ENCODE measurements at places on chromosomes 2 and 18. TPM values are rescaled to one million over a fixed set of nuclear protein-coding genes. Genes with fewer than 3 reads are reported as not detected.

DNA sequence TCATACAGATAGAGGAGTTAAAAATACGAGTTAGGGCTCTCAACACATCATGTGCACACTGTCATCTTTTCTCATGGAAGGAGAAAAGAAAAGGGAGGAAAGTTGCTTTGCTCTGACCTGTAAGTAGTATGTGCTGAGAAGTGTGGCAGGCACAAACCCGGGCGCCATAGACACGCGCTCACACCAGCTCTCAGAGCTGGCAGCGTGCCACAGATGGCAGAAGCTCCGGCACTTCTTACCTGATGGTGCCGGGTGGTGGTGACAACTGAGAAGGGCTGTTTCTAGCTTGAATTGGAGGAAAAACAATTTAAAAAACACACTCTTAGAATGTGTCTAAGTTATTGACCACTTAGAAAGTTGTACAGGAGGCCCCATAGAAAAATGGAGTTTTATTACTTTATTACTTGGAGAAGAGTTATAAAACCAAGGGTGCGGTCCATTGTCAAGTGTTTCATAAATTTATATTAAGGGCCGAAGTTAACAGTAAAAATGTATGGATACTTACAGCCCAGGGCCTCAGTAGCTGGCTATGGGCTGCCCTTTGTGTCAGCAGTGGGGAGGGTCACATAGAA, 92.2 kb downstream of the DPP4 start:
- no peak overlapping the region for H3K4me3 ChIP-seq
- H3K4me1 ChIP-seq, result no peaks in the 10 kb centered on the region
- H3K27me3 ChIP-seq, result no peaks in the 10 kb centered on the region
- DNase-seq, result no peak
- no peak overlapping the region for H3K27ac ChIP-seq
- no peaks in the 10 kb centered on the region for H3K36me3 ChIP-seq

The SLC19A3 gene
- total RNA-seq, result not detected

- DNase-seq, result no peak
- H3K27ac ChIP-seq, result no peak overlapping the region
- H3K4me3 ChIP-seq, result no peak overlapping the region
- no peaks in the 10 kb centered on the region for H3K4me1 ChIP-seq
- no peaks in the 10 kb centered on the region for H3K36me3 ChIP-seq
Observed at GRCh38 chr18:28074076-28074475, 102.9 kb downstream of the CDH2 start.

DNA sequence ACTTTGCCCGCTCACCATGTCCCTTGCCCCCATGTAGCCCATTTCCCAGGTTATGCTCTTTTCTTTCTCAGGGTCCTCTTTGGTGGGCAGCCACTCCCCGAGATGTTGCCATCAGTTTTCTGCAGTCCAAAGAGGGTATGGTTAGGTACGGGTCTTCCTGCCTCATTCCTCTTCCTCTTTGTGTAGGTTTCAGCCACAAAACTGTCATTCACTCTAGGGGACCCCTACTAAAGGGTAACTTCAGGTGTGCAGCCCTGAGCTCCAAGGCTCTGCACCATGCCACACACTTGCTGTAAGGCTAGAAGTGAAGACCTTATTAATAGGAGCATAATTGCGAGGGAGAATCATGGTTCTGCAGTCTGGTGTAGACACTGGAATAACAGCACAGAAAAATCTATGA, 99.8 kb upstream of the ZNF397 start:
- peaks cover 62% of the 10 kb centered on the region for H3K36me3 ChIP-seq
- DNase-seq, result no peak
- peaks cover 16% of the 10 kb centered on the region for H3K4me1 ChIP-seq

GRCh38 chr2:100017633-100018032, 124.8 kb downstream of the AFF3 start:
- peaks cover 17% of the 10 kb centered on the region for H3K4me1 ChIP-seq
- no peak overlapping the region for H3K4me3 ChIP-seq
- 0 out of 2 replicates have a peak, but pooled peaks cover 4% of the 10 kb centered on the region for H3K36me3 ChIP-seq
- H3K27me3 ChIP-seq, result no peaks in the 10 kb centered on the region
- DNase-seq, result peak; percentile 66
- no peak overlapping the region for H3K27ac ChIP-seq

The ANKRD29 gene
- not detected for total RNA-seq

GRCh38 chr2:226904592-226904991, 68.7 kb downstream of the RHBDD1 start:
- peaks cover 70% of the 10 kb centered on the region for H3K4me1 ChIP-seq
- H3K4me3 ChIP-seq, result no peak overlapping the region
- no peak overlapping the region for H3K27ac ChIP-seq
- DNase-seq, result no peak
- no peaks in the 10 kb centered on the region for H3K27me3 ChIP-seq
- H3K36me3 ChIP-seq, result no peaks in the 10 kb centered on the region

DNA sequence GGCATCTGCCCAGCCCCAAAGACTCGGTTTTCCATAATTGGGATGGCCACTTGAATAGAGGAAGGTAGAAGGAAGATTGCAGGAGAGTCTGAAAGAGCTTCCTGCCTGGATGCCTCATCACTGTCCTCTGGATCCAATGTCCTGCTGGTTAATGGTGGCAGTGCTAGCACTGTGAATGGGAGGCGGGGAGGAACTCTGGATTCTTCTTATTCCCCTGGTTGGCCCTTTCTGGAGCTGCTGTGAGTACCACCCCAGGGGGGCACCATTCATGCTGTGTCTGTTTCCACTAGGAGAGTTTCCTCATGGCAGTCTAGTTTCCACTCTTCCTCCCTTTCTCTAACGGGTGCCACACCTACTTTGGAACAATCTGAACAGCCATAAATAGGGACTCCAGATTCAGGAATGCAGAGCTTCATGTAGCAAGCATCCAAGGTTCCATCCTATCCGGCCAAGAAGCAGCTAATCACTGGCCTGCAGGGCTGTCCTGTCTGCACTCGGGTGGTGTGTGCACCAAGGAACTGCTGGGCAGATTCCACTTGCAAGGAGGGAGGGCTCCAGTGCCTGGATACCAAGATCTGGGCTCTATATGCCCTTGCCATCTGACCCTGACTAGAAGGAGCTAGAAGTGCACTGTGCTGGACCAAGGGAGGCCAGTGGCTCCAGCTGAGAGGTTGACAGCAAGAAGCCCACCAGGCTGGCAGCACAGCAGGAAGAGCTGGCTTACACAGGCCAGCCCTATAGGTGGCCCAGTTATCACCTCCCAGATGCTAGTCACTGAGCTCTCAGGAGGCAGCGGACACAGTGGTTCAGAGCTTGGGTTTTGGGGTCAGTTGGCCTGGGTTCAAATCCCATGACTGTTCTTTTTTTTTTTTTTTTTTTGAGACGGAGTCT, 4.6 kb upstream of the ATOH8 start:
- H3K4me1 ChIP-seq, result peaks cover 15% of the 10 kb centered on the region
- H3K36me3 ChIP-seq, result no peaks in the 10 kb centered on the region
- H3K27me3 ChIP-seq, result no peaks in the 10 kb centered on the region
- no peak for DNase-seq

The MALL gene
- total RNA-seq, result not detected

- DNase-seq, result peak; percentile 41
- no peak overlapping the region for H3K4me3 ChIP-seq
- no peaks in the 10 kb centered on the region for H3K27me3 ChIP-seq
- peaks cover 15% of the 10 kb centered on the region for H3K4me1 ChIP-seq
Observed at GRCh38 chr2:189702071-189702470, 27.6 kb downstream of the ANKAR start.

The PLEK gene
- 224 TPM for total RNA-seq

- peaks cover 27% of the 10 kb centered on the region for H3K4me1 ChIP-seq
- no peak overlapping the region for H3K27ac ChIP-seq
- peak; percentile 56 for DNase-seq
- H3K27me3 ChIP-seq, result no peaks in the 10 kb centered on the region
Observed at GRCh38 chr2:15561574-15562344, 625 bp upstream of the NBAS start.

- no peaks in the 10 kb centered on the region for H3K27me3 ChIP-seq
- no peak overlapping the region for H3K27ac ChIP-seq
- no peaks in the 10 kb centered on the region for H3K36me3 ChIP-seq
Observed at GRCh38 chr2:27303093-27304025, 4.9 kb downstream of the UCN start.

The C2orf92 gene
- 5.2 TPM for total RNA-seq

- H3K4me3 ChIP-seq, result no peak overlapping the region
- peaks cover 79% of the 10 kb centered on the region for H3K4me1 ChIP-seq
- no peaks in the 10 kb centered on the region for H3K36me3 ChIP-seq
- DNase-seq, result peak; percentile 91
- peak overlapping the region; percentile 90 for H3K27ac ChIP-seq
- no peaks in the 10 kb centered on the region for H3K27me3 ChIP-seq
Observed at GRCh38 chr2:176814740-176815367, 397.7 kb upstream of the HNRNPA3 start.

- peaks cover 42% of the 10 kb centered on the region for H3K4me1 ChIP-seq
- DNase-seq, result no peak
- H3K27ac ChIP-seq, result no peak overlapping the region
- no peaks in the 10 kb centered on the region for H3K36me3 ChIP-seq
Observed at GRCh38 chr2:170227507-170227947, 49.6 kb downstream of the MYO3B start.

DNA sequence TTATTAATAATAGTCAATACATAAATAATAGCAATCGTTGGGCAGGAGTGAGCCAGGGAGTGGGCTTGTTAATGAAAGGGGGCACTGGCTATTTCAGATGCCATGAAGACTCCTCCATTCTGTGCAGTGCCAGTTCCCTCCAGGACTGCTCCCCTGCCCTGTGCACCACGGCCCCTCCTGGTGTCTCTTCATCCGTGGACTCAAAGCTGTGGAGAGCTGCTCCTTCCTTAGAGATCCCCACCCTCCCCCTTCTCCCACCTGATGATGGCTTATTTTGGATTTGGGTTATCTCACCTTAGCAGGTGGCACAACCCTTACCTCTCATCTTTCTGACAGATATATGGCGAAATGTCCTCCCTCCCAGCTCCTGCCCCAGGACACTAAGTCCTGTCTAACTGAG, 3.1 kb upstream of the CELF4 start:
- H3K4me3 ChIP-seq, result no peak overlapping the region
- no peaks in the 10 kb centered on the region for H3K4me1 ChIP-seq
- no peak for DNase-seq
- no peak overlapping the region for H3K27ac ChIP-seq
- H3K27me3 ChIP-seq, result no peaks in the 10 kb centered on the region

The SMYD1 gene
- total RNA-seq, result not detected

The KHK gene
- 3.5 TPM for total RNA-seq

GRCh38 chr2:52390651-52391050, 1358.7 kb upstream of the NRXN1 start:
- H3K4me1 ChIP-seq, result no peaks in the 10 kb centered on the region
- no peaks in the 10 kb centered on the region for H3K27me3 ChIP-seq
- H3K36me3 ChIP-seq, result no peaks in the 10 kb centered on the region
- no peak overlapping the region for H3K4me3 ChIP-seq

The PJVK gene
- 8.9 TPM for total RNA-seq

The PIEZO2 gene
- total RNA-seq, result not detected

The MDH1B gene
- 2.8 TPM for total RNA-seq

The TLX2 gene
- 2.5 TPM for total RNA-seq

The ANKRD39 gene
- total RNA-seq, result 12.5 TPM

GRCh38 chr2:69762513-69763494, 20.9 kb downstream of the ANXA4 start:
- H3K4me1 ChIP-seq, result no peaks in the 10 kb centered on the region
- no peaks in the 10 kb centered on the region for H3K36me3 ChIP-seq
- no peaks in the 10 kb centered on the region for H3K27me3 ChIP-seq
- no peak overlapping the region for H3K27ac ChIP-seq
- no peak overlapping the region for H3K4me3 ChIP-seq

GRCh38 chr2:167925758-167926157, 321.6 kb downstream of the STK39 start:
- no peak overlapping the region for H3K4me3 ChIP-seq
- H3K27me3 ChIP-seq, result no peaks in the 10 kb centered on the region

The ACTG2 gene
- total RNA-seq, result not detected

The ZNF397 gene
- 31.7 TPM for total RNA-seq

DNA sequence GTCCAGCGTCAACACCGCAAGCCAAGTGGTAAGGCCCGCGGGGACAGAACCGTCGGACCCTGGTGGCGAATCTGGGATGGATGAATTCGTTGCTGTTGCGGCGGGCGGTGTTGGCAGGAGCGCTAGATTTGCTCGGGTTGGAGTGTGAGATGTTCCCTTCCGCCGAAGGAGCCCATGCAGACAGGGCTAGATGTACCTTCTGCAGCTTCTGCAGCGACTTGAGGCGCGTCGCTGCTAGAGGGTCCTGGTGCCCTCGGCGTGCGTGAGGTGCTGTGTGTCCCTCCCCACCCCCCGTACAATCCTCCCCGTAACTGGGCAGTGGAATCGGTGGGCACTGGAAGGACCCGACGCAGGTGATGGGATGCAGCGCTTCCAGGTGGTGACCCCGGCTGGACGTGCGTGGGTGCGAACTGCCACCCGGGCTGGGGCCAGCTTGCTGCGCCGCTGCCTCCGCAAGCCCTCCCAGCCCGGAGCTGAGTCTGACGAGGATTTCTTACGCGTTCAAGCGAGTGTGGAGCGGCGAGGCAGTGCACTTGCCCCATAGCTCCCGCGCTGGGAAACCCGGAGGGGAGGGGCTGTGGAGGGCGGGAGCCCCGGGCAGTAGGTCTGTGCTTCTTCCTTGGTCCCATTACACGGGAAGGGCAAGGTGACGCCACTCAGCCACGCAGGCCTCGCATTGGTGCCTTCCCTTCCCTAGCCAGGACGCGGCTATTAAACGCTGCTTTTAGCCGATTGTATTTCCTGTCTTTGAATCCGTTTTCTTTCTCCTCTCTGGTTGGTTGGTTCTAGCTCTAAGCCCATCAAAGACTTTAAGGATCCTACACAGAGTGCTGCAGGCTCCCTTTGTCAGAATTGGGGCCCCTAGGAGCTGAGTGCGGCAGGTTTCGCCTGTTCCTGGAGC, 34.2 kb downstream of the CHRNA1 start:
- no peaks in the 10 kb centered on the region for H3K36me3 ChIP-seq
- no peaks in the 10 kb centered on the region for H3K27me3 ChIP-seq
- H3K27ac ChIP-seq, result no peak overlapping the region
- no peak for DNase-seq
- H3K4me3 ChIP-seq, result no peak overlapping the region

The CAVIN2 gene
- total RNA-seq, result 3.1 TPM

Measured in Karpas-422 (cell line).